ENCODE measurements at places on chromosomes 16 and 17.
A peak's percentile ranks its signal among the peaks of the same experiment; 100 is the strongest.

DNA sequence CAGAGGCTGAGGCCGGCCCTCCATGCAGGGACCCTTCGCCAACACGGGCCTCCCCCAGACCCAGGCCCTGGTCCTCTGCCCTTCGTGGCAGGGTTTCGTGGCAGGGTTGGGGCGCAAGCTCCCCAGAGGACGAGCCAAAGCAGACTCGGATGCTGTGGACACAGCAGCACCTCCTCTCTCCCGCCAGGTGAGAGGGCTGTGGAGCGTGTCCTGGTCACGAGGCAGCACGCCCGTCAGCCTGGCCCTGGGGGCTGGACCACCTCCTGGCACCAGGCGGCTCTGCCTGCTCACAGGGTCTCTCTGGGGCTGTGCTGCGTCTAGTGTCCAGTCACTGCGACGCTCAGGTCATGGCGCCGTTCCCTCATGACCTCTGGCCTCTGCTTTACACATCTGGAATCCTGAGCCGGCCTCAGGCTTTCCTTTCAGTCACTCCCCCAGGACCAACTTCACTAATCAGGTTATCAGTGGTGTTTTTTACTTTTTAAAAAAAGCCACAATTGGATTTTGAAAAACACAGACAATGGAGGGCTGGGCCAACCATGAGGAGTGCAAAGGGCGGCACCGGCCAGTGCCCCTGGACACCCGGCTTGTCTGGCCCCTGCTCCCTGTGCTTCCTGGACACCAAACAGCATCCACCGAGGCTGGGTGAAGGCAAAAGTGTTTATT, 5.4 kb downstream of the NDUFAF8 start:
- DNase-seq = no peak

GRCh38 chr16:56460101-56460500, 8.7 kb downstream of the OGFOD1 start:
- no peak for DNase-seq

DNA sequence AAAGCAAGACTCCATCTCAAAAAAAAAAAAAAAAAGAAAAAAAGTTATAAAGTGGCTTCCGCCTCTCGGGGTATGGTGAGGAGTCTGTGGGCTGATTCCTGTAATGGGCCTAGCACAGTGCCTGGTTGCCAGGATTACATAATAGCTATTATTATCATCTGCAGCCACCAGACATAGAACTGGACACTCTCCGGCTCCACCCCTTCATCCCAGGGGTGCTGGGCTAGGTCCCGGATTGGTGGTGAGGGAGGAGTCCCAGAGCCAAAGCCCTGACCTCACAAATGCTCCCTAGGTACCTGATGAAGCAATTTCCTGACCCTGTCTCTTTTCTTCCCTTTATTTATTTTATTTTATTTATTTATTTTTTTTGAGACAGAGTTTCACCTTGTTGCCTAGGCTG, 11.6 kb upstream of the ADGRG1 start:
- no peak for DNase-seq

- no peak for DNase-seq
Measured at GRCh38 chr17:81052199-81052997, 17.4 kb downstream of the BAIAP2 start.

GRCh38 chr16:55701442-55702319, 45.9 kb downstream of the SLC6A2 start:
- DNase-seq = peak; percentile 48

DNA sequence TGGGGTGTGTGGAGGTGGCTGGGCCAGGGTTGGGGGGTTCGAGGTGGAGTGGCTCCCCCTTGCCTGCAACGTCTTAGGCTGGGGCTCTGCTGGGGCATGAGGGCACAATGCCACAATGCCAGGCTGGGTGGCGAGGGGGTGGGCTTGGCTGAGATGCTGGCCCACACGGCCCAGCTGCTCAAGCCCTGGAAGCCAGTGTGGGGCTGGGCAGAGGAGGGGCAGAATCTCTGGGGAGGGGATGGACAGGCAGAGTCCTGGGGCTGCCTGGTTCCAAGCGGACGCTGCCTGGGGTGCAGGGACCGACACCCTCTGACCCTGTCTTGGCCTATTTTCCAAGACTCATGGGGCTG, 37.5 kb upstream of the SSTR5 start:
- DNase-seq = no peak

GRCh38 chr16:8816967-8817655, 19.5 kb downstream of the PMM2 start:
- peak; percentile 11 for DNase-seq

DNA sequence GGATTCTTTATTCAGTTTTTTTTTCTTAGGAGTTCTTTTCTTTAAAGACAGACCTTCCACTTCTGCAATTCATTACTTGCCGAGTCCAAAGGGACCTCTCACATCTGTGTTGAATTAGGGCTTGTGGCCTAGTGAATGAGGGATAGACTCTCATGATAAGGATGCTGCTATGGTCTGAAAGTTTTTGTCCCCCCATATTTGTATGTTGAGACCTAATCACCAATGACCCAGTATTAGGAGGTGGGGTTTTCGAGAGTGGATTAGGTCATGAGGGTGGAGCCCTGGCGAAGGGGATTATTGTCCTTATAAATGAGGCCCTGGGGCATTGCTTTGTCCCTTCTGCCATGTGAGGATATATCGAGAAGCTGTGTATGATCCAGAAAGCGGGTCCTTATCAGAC, 9.5 kb downstream of the KRT12 start:
- DNase-seq = no peak

DNA sequence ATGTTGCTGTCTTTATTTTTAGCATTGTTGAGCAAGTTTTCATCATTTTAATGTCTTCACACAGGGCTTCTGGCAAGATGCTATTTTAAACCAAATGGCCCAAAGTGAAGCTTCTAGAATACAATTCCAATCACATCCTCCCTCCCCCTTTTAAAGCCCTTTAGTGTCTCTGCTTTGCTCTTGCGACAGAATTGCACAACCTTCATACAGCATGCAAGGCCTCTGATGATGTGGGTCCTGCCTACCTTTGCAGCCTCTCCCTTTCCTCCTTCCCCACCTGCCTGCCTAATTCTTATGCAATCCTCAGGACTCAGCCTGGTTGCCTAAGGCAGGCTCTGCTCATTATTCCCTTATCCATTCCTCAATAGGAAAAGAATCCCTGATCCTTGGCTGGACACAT, 381.7 kb downstream of the SLC39A11 start:
- DNase-seq = no peak

GRCh38 chr17:58823051-58823525, 67.4 kb downstream of the PPM1E start:
- no peak for DNase-seq

- DNase-seq = no peak
Measured at GRCh38 chr16:73199214-73199613, 151.3 kb upstream of the ZFHX3 start.

- no peak for DNase-seq
Measured at GRCh38 chr16:47230296-47230695, 86.6 kb upstream of the NETO2 start.

GRCh38 chr16:69851491-69852240, 89.5 kb downstream of the WWP2 start:
- no peak for DNase-seq

- no peak for DNase-seq
Measured at GRCh38 chr17:31511195-31511578, 119.7 kb downstream of the RAB11FIP4 start.

Data from MM.1S (cell line).